ENCODE measurements at places on chromosomes 16 and 17.

GRCh38 chr16:13940397-13940933, 20.5 kb downstream of the ERCC4 start:
- DNase-seq, result no peak

- DNase-seq, result no peak
These were observed 388 bp downstream of the OXLD1 start for GRCh38 chr17:81666092-81666341.

- no peak for DNase-seq
These were observed at the start of gene CES1 for GRCh38 chr16:55832773-55833691. Gene CES1 (minus strand): TSS chr16:55833096. CDS start chr16:55833055, 41 bp downstream.

DNA sequence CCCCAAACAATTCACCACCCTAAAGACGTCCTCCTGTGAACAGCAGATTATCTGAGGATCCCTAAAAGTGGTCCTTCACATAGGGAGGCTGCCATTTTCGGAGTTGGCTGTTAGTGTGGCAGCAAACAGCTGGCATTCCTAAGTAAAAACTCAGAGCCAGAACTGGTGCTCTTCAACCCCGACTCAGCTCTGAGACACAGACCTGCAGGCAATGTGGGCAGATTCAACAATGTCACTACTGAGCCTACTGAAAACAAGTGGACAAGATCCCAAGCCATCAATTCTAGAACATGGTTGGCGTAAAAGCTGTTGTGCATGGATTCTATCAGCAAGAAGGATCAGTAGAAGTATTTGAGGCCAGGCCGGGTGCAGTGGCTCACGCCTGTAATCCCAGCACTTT, 247.2 kb downstream of the NTN1 start:
- DNase-seq, result no peak

GRCh38 chr16:22813948-22814710, at the start of gene HS3ST2:
Gene HS3ST2 (plus strand): TSS chr16:22814162. CDS start chr16:22814611, 449 bp downstream.
- DNase-seq, result no peak

DNA sequence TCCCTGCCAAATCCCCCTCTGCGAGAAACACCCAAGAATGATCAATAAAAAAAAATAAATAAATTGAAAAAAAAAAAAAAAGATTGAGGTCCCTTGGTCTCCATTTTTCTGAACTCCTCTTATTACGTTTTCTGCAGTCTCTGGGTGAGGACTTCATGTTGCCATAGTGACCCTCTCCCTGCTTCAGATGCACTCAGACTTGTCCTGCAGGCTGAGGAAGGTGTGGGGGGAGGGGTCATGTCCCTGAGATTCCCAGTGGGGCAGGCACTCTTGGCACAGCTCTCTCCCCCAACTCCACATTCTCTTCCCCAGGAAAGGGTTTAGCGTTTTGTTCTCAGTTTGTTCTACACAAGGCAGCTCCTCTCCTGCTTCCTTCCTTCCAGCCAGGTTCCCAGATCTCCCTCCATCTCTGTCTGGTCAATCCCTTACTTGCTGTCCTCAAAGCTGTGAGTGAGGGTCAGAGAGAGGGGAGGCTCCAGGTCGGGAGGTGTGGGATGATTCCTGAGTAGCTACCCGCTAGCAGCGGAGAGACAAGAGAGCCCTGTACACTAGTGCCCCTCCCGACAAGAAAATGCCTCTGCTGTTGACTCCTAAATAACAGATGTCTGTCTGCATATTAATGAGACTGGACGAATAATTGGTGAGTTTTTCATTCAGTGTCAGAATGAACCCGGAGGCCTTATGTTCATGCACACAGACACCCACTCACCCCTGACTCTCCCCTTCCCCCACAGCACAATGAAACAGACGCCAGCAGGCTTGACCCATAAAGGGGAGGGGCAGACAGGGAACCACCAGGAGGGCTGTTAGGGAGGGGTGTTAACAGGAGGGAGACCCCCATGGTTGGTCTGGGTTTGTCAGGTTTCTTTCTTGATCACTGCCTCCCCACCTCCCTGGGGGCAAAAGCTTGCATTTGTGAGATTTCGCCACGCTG, 9.2 kb downstream of the RND2 start:
- DNase-seq, result no peak

DNA sequence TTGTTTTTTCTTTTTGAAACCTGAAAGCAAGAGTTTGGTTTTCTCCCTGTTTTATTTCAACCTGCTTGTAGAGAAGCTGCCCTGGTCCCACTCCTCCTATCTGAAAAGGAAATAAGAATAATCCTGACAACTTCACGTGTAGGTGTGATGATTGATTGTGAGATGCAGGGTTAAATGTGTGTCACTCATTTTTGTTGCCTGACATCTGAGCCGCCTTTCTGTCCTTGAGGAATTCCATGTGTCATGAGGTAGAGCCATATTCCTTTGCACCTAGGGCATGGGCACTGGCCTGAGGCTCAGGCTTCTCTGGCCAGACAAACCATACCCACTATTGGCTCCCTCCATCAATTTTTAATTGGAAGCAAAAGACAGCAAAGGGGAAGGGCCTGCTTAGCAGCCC, 10.2 kb upstream of the SMPD3 start:
- no peak for DNase-seq

Data from CD4-positive, alpha-beta T cell treated with Interleukin-1 beta for 1 hour (primary cell).